ENCODE measurements at places on chromosomes 2 and 18.

- no peak for DNase-seq
Observed at GRCh38 chr2:30721241-30721640, 86.0 kb downstream of the CAPN13 start.

DNA sequence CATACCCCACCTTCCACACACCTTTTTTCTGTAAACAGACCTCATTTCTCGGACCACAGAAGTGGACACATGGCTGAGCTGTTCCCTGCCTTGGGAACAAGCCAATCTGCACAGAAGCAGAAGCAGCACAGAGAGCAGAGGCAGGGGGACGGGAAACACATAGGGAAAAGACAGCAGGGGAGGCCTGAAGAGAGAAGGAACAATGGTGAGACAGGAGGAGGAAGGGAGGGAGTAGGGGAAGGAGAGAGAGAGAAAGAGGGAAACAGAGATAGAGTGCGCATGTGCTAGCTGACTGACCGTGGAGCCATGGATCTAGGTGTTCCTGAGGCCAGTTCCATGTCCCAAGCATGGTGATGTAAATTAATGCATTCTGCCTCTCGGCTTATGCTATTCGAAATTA is 119.7 kb downstream of the NOL10 start:
- DNase-seq: no peak

GRCh38 chr2:127609818-127610217 is 36.1 kb upstream of the GPR17 start:
- no peak for DNase-seq

GRCh38 chr18:71327441-71327840 is 1038.6 kb downstream of the SOCS6 start:
- DNase-seq: no peak

DNA sequence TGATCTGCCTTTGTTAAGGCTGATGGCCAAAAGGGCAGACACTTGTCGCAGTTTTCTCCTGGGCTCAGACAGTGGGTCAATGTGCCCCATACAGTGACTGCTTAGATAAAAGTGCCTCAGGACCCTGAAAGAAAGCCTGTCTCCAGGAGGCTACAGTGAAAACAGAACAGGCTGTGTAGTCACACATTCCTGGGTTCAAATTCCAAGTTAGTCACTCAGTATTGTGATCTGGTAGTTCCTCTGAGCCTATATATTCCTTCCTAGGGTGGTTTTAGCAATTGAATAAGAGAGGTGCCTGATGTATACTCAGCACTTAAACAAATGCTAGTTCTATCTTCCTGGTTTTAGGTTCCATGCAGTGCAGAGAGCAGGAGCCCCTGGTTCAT is 54.4 kb downstream of the RPL37A start:
- DNase-seq: no peak

DNA sequence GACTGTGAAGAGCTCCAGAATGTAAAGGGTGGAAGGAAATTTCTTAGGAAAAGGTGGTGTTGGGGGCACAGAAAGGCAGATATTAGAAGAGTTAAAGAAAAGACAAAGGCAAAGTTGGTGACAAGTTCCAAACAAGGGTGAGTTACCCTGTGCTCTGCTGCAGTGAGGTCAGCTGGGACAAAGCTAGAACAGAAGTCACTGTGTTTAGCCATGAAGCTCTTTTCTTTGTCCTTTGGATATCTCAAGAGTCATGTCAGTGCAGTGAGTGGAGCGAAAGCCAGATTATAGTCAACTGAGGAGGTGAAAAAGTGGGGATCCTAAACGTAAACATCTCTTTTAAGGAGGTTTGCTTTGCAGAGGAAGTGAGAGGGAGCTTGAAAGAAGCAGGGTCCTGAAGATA is 187.8 kb upstream of the ALPP start:
- DNase-seq: no peak

- DNase-seq: no peak
Observed at GRCh38 chr2:239249048-239249447, 151.8 kb downstream of the HDAC4 start.

DNA sequence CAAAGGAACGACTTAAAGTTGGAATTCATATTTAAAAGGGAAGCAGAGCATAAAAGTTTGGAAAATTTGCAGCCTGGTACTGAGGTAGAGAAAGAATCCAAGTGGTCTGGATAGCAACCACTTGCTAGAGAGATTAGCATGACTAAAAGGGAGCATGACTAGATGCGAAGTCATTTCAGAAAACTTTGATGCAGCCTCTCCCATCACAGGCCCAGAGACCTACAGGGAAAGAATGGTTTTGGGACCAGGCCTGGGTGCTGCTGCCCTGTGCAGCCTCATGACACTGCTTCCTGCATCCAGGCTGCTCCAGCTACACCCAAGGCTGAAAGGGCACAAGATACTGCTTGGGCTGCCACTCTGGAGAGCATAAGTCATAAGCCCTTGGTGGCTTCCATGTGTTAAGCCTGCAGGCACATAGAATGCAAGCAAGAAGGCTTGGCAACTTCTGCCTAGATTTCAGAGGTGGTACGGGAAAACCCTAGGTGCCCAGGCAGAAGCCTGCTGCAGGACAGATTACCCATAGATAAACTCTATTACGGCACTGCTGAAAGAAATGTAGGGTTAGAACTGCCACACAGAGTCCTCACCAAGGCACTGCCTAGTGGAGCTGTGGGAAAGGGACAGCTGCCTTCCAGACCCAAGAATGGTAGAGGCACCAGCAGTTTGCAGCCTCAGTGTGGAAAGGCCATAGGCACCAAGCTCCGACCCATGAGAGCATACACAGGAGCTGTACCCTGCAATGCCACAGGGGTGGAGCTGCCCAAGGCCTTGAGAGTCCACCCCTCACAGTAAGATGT is 12.6 kb upstream of the CHN1 start:
- DNase-seq: no peak

- DNase-seq: no peak
Observed at GRCh38 chr2:23658466-23658942, 268.4 kb downstream of the ATAD2B start.

- no peak for DNase-seq
Observed at GRCh38 chr18:46894124-46894523, 23.2 kb downstream of the PIAS2 start.

DNA sequence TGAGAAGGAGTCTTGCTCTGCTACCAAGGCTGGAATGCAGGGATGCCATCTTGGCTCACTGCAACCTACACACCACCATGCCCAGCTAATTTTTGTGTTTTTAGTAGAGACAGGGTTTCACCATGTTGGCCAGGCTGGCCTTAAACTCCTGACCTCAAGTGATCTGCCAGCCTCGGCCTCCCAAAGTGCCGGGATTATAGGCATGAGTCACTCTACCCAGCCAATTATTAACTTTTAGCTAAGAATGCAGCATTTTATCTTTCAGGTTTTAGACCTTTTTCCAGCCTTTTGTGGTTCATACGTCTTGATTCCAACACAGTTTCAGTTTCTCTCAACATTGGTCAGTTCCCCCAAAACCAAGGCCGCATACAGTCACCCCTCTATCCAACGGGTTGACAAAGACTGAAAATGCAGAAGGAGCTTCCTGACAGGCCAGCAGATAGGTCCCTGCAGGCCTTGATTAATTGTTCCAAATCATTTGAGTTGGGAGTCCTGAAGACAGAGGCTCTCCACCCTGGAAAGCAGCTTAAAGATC is 262.2 kb upstream of the KLHL29 start:
- no peak for DNase-seq

DNA sequence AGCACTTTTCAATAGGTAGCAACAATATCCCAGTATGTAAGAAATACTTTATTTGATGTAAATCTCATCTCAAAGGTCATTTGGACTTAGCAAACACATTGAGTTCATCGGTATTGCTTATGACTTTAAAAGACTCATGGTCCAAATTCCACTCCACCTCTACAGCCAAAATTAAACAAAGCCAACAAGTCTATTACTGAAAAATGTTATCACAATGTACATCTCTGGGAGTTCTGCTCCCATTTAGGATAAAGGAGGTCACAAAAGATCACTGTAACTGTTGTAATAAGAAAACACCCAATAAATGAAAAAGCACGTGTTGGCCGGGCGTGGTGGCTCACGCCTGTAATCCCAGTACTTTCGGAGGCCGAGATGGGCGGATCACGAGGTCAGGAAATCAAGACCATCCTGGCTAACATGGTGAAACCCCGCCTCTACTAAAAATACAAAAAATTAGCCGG is 50.0 kb downstream of the ESCO1 start:
- no peak for DNase-seq

DNA sequence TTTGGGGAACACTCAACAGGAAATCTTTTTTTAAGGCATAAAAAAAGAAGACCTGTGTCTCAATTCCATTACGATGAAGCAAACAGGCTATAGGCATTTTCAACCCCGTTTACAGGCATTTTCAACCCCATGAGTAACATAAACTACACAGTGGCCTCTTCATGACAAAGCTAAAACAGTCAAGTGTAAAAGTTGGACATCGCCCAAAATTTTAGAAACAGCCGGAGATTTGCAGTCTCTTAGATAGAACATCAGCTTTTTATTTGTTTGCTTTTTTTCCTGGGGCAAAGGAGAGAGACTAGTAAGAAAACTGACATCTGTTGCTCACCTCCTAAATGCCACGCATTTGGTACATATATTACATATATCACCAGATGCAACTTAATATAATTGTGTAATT is 173.7 kb downstream of the CMPK2 start:
- no peak for DNase-seq

DNA sequence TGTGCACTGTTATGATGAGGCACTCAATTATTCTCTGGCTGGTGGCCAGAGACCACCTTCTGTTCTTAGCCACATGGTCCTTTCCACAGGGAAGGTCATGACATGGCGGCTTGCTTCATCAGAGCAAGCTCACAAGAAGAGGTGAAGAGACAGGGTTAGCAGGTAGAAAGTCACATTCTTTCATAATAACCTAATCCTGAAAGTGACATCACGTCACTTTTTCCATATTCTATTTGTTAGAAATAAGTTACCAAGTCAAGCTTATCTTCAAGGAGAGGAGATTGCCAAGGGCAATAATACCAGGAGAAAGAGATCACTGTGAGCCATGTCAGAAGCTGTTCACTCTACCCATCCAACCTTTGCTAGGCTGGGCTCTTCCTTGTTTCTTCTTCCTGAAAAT is 139.4 kb downstream of the OSR1 start:
- no peak for DNase-seq

GRCh38 chr2:177474998-177475397 is 82.4 kb downstream of the AGPS start:
- no peak for DNase-seq

GRCh38 chr18:54813977-54814565 is 14.2 kb upstream of the RAB27B start:
- no peak for DNase-seq

- no peak for DNase-seq
Observed at GRCh38 chr18:57054891-57055290, 92.0 kb upstream of the BOD1L2 start.

GRCh38 chr18:32072321-32072720 is 19.4 kb upstream of the RNF138 start:
- DNase-seq: peak; percentile 16

GRCh38 chr18:50231621-50232020 is 34.7 kb downstream of the CFAP53 start:
- DNase-seq: no peak

- no peak for DNase-seq
Observed at GRCh38 chr2:43605851-43606250, 10.0 kb upstream of the THADA start.

GRCh38 chr2:133675-134593 is 87.6 kb upstream of the FAM110C start:
- DNase-seq: no peak

DNA sequence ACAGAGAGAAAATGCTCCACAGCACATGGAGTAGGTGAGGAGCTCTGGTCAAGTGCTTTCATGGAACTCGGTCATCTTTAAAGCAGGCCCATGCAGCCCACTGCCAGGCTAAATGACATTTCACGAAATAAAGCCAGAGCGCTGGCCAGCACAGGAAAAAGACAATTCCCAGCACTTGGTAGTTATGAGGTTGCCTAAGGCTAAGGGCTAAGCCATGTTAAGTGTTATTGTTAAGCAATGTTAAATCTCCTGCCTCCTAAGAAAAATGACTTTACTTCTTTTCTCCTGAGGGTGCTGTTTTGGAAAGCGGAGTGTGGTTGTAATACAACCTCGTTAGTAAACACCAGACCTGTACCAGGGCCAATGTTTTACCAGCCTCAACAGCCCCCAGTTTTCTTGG is 125.9 kb upstream of the NRP2 start:
- no peak for DNase-seq

DNA sequence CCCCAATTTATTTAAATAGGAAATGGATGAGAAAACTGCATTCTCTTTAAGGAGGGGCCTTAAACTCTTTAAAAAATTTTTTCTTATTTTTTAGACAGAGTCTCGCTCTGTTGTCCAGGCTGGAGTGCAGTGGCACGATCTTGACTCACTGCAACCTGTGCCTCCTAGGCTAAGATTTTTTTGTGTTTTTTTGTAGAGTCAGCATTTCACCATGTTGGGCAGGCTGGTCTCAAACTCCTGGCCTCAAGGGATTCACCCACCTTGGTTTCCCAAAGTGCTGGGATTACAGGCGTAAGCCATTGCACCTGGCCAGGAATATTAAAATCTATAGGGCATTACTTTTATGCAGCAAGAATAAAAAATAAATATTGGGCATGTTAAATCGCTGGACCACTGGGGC is 56.0 kb downstream of the GALR1 start:
- no peak for DNase-seq

- DNase-seq: no peak
Observed at GRCh38 chr18:10419420-10420103, 34.9 kb upstream of the APCDD1 start.

- no peak for DNase-seq
Observed at GRCh38 chr2:20706217-20706616, 39.3 kb downstream of the GDF7 start.

DNA sequence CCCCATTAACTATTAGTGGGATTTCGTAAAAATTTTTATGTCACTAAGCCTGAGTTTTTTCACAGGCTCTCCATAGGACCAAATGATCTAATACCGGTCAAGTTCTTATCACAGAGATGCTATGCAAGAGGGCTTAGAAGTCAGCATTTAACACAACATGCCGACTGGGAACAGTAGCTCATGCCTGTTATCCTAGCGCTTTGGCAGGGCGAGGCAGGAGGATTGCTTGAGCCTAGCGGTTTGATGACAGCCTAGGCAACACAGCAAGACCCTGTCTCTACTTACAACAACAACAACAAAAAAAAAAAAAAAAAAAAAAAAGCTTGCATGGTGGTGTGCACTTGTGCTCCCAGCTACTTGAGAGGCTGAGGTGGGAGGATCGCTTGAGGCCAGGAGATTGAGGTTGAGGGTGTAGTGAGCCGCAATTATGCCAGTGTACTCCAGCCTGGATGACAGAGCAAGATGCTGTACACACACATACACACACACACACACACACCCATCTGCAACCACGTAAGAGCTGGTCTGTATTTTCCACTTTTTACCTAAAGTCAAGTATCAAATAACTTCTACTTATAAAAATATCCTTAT is 67.6 kb upstream of the FAM124B start:
- no peak for DNase-seq

GRCh38 chr18:44954257-44954656 is 273.6 kb downstream of the SETBP1 start:
- DNase-seq: no peak

GRCh38 chr18:22667156-22667555 is 249.4 kb upstream of the CTAGE1 start:
- DNase-seq: no peak

DNA sequence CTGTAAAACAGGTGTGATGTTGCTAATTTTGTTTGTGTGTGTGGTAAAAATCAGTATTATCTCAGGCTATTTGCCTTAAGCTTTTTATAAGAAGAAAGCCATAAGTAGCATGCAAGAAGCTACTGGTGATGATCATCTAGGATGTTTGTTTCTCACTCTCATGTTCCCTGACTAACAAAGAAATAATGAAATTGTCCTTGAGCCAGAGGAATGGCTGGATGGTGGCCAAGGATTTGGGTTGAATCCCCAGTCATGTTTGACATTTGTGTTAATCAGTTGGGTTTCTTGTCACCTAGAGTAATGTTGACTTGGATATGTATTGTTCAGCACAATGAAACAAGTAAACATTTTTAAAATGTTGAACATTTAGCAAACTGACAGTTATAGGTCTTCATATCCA is 496.8 kb upstream of the ZEB2 start:
- no peak for DNase-seq

Data from KG1 (cell line).